ENCODE measurements at places on chromosomes 13 and 19. TPM values are rescaled to one million over a fixed set of nuclear protein-coding genes. Genes with fewer than 3 reads are reported as not detected.

LRRC4B gene
- total RNA-seq, result 70.5 TPM

PHLDB3 gene
- total RNA-seq, result 5.0 TPM

PSG11 gene
- not detected for total RNA-seq

EDNRB gene
- total RNA-seq, result 113 TPM

FFAR1 gene
- not detected for total RNA-seq

PRODH2 gene
- total RNA-seq, result 0.09 TPM

FSD1 gene
- 23.8 TPM for total RNA-seq

KLK12 gene
- total RNA-seq, result not detected

KLK2 gene
- total RNA-seq, result 0.09 TPM

TMC4 gene
- total RNA-seq, result 0.36 TPM

ZIC2 gene
- 79.8 TPM for total RNA-seq

FREM2 gene
- total RNA-seq, result 30.4 TPM

AKAP11 gene
- total RNA-seq, result 64.5 TPM

DNA sequence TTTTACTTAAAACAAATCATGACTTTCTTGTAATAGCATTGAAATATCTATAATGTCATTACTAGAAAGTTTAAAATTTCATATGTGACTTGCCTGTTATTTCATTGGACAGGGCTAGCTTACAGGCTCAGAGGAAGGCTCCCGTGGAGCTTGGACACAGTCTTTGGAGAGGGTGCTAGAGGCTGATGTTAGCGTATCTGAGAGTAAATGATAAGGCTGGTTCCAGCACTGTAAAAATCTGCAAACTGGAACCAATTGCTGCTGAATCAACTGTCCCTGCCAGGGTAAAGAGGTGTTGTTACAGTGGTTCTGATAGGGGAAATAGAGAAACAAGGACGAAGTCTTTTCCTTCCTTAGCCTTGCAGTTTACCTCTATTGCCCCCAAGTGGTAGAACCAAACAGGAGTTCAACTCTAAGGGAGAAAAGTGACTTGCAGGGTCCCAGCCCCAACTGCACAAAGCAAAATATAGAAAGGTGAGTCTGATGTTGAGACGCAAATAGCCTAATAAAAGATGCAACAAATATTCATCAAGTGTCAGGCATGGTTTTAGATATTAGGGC is 901.7 kb downstream of the DIAPH3 start:
- DNase-seq, result no peak

DNA sequence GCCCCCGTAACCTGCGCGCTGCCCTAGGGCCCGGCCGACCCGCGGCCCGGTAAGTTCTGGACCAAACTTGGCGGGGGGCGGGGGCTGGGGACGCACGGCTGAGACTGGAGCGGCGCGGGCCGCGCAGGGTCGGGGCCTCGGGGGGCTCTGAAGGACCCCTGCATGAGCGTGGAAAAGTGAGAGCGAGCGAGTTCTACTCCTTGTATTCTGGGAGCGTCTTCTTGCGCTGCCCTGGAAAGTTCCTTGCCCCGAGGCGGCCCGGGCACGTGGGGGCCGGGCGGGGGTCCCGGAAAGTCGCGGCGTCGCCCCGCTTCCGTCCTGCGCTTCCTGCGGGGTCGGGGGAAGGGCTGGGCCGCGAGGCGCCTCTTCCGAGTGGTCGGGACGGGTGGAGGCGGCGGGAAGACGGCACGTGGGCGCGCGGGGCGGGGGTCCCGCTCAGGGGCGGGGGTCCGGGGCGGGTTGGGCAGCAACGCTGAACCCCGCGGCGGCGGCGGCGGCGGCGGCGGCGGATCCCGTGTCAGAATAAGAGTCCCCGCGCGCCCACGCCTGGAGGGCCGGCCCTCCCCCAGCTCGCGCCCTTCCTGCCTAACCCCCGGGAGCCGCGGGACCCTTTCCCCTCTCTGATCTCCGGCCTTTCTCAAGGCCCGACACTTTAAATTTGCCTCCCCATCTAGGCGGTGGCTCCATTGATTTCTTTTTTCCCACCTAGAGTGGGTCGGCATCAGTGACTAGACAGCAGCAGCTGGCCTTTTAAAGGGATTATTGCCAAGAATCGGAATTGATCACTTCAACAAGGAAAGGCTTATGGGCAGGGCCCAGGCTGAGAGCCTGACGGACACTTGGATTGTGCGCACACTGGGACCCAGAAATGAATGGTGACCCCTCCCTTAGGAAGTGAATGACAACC is 749 bp downstream of the GATAD2A start:
- DNase-seq, result no peak

GRCh38 chr13:30376426-30377311 is 45.6 kb upstream of the UBE2L5 start:
- no peak for DNase-seq

GRCh38 chr13:29786698-29787097 is 63.7 kb downstream of the UBL3 start:
- no peak for DNase-seq

- no peak for DNase-seq
Observed at GRCh38 chr19:34505321-34506025, 23.9 kb downstream of the WTIP start.

DNA sequence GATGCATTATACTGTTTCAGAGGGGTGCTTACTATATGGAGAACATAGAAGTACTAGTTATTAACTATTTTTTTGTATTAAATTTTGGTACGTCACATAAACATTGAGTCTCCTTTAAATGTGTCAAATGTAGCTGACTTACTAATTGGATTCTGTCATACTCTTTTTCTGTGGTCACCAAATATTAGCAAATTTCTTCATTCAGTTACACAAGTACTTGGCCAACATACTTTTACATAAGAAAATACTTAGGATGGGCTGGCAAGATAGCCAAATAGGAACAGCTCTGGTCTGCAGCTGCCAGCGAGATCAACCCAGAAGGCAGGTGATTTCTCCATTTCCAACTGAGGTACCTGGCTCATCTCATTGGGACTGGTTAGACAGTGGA is 19.2 kb downstream of the LPAR6 start:
- no peak for DNase-seq

DNA sequence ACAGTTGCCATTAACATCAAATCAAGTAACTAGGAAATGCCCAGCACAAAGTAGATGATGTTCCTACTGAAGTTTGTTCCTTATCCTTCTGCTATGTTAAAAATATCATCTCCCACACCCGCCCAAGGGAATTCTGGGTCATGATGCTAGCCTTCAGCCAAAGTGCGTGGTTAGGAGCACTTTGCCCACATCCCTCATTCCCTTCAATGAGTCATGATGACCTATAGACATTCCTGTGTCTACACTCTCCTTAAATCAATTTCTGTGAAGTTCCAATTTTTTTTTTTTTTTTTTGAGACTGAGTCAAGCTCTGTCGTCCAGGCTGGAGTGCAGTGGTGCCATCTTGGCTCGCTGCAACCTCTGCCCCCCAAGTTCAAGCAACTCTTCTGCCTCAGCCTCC is 17.0 kb downstream of the RXFP2 start:
- no peak for DNase-seq

DNA sequence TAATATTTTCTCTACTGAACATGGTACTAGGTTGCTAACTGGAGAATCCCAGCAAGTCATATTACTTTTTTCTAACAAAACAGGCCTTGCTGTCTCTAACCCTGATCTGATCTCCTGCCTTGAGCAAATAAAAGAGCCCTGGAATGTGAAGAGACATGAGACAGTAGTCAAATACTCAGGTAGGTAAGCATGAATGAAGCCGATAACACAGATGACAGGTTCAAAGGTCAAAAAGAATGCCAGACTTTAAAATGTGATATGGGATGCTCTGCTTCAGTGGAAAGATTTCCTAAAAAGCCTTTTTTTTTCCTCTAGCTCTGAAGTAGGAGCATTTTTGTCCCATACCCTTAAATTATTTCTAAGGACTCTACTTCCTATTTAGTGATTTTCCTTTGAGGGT is 28.7 kb downstream of the ZNF726 start:
- no peak for DNase-seq

- DNase-seq, result no peak
Observed at GRCh38 chr13:113930671-113931637, 42.9 kb downstream of the C13orf46 start.

DNA sequence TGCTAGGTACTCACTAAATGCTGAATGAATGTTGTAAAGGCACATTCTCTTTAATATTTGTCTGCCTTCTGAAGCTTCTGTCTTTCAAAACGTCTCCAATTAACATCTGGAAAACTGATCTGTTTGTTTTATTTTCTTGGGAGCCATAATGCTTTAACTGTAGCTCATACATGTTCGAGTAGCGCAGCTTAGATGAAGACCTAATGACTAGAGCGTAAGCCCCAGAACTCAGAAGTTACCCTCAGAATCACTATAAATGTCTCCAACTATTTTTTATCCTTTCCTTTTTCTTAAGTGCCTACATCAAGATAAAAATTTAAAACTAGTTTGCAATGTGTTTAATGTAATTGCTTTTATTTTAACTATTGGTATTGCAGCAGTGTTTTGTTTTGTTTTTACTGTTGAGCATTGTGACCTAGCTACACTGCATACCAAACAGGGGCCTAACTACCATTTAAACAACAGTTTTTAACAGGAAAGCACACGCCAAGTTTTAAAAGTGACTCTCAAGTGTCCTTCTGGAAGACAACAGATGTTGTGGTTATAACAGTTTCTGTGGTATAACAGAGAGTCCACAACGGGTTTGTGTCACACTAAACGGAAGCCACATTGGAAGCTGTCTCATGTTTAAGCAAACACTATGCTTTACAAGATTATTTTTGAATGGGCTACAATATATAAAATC is 42.0 kb downstream of the MRPL57 start:
- DNase-seq, result no peak

DNA sequence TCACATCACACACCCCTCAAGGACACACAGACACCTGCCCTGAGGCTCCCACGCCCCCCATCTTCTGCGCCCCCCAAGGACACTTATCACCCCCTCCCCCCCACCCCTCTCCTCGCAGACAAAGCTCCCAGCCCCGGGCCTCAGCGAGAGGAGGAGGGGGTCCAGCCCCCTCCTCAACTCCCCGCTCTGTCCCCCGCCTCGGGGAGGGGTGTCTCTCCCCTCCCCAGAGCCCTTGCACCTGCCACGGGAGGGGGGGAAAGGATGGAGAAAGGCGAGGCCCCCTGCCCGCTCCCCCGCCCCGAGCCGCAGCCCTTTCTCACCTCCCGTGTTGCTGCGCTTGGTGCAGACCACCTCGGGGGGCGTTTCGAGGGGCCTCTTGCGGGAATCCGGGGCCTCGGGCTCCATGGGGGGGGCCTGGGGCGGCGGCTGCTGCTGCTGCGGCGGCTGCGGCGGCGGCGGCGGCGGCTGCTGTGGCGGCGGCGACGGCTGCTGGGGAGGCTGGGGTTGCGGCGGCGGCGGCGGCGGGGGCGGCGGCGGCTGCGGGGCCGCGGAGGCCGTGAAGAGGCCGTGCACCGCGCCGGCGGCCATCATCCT is 621 bp downstream of the NOVA2 start:
- no peak for DNase-seq

- DNase-seq, result no peak
Observed at GRCh38 chr13:51222686-51223559, 725 bp downstream of the FAM124A start.

DNA sequence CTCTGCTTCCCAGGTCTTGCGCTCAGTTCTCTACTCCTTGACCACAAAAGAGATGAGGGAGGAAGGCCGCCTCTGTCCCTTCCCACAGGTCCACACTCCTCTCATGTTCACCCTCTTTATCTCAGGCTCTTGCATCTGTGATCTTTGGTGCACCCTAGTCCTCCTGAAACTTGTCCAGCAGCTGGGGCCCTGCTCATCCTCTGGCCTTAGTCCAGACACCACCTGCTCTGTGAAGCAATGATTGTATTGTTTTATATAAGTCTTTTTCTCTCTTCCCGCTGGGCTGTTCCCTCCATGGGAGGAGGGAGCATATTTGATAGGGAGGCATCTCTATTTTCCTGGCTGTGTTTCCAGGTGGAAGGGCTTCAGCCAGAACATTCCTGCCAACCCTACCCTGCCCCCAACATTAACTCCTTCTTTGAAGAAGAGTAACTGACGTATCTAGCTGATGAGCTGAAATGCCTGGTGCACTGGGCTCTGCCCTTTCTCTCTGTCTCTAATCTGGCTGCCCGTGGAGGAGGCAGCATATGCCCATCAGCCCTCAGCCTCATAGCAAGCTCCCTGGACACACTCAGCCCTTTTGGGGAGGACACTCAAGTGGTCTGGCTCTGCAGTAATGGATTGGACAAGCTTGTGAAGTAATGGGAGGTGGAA is 38.2 kb upstream of the SIAH3 start:
- DNase-seq, result no peak

- no peak for DNase-seq
Observed at GRCh38 chr13:73902296-73902695, 231.9 kb downstream of the KLF12 start.

- no peak for DNase-seq
Observed at GRCh38 chr13:76889254-76889653, 3.0 kb upstream of the KCTD12 start.

DNA sequence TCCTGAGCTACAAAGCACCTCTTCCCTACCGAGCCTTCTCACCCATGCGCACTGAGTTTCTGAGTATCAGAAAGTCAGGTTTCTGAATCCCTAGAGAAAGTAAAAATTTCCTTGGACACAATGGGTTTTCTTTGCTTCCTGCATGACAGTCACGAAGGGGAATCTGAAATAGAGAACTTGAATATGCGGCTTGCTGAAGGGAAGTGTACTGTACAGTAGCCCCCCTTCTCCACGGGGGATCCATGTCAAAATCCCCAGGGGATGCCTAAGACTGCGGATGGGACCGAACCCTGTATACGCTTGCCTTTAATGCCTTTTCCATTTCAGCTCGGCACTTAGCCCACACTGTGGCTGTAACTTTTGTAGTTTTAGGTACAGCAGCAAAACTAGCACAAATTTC is 107.9 kb downstream of the GGACT start:
- DNase-seq, result no peak

DNA sequence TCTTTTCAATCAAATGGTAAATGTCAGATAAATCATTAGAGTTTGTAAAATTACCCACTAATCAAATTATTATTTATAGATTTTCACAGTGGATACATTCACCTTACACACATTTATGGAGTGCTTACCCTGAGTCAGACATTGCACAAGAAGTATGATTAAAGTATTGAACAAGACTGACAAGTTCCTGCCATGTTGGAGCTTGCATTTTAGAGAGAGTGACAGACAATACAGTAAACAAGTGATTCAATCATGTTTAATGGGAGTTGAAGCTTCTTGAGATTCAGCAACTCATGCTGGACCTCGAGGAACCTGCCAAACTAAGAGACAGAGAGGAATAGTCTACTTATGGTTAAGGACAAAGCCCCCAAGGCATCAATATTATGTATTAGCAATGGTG is 487.8 kb downstream of the PCDH17 start:
- no peak for DNase-seq

- peak; percentile 86 for DNase-seq
Observed at GRCh38 chr19:4581666-4582553, 22.4 kb upstream of the SEMA6B start.

GRCh38 chr19:47376589-47377144 is 27.6 kb downstream of the DHX34 start:
- no peak for DNase-seq

Measured in cerebellum (tissue), 4 donors.